ENCODE measurements at places on chromosomes 4 and X. TPM values are rescaled to one million over a fixed set of nuclear protein-coding genes. Genes with fewer than 3 reads are reported as not detected.

Gene RAB9B
- 5.7 TPM for total RNA-seq

Gene CHRDL1
- total RNA-seq, result 2.7 TPM

Gene GABRG1
- total RNA-seq, result not detected

Gene NEXMIF
- total RNA-seq, result 0.02 TPM

Gene SYNPO2
- total RNA-seq, result 1,203 TPM

Gene ARX
- total RNA-seq, result 5.1 TPM

Gene WDR17
- total RNA-seq, result 0.10 TPM

Gene TMSB15C
- 0.41 TPM for total RNA-seq

Gene SHOX
- 0.65 TPM for total RNA-seq

Gene NXF2B
- not detected for total RNA-seq

Gene NFXL1
- 5.8 TPM for total RNA-seq

Gene SLC38A5
- total RNA-seq, result 0.69 TPM

Gene GPR119
- total RNA-seq, result not detected

Gene TASL
- not detected for total RNA-seq

Gene TMEM164
- total RNA-seq, result 61.2 TPM

Gene MAGED1
- 16.1 TPM for total RNA-seq

Gene WDR44
- 12.9 TPM for total RNA-seq

Gene GPR143
- total RNA-seq, result not detected

Gene MAMLD1
- 2.0 TPM for total RNA-seq

Gene SLC6A14
- not detected for total RNA-seq

Gene CNKSR2
- 0.44 TPM for total RNA-seq

Gene MAGEA1
- not detected for total RNA-seq

Gene HTN1
- not detected for total RNA-seq

Gene CXCL3
- total RNA-seq, result not detected

Gene GPRASP1
- 1.0 TPM for total RNA-seq

Gene TMSB15A
- not detected for total RNA-seq

Gene CXorf65
- not detected for total RNA-seq

Gene LEF1
- total RNA-seq, result not detected

Gene EXOC1L
- total RNA-seq, result not detected

Gene IGFBP7
- total RNA-seq, result 127 TPM

Gene SPINK2
- 4.5 TPM for total RNA-seq

Gene S100P
- 1.2 TPM for total RNA-seq

Gene ABLIM2
- 177 TPM for total RNA-seq

Gene RRAGB
- total RNA-seq, result 5.9 TPM

Gene ATOH1
- total RNA-seq, result not detected

Gene LRAT
- total RNA-seq, result not detected

Gene PTPN13
- 2.0 TPM for total RNA-seq

Gene SMIM31
- total RNA-seq, result not detected

Gene SLC2A9
- total RNA-seq, result 0.89 TPM

Gene TLR10
- total RNA-seq, result not detected

Gene AWAT2
- not detected for total RNA-seq

Gene SGCB
- total RNA-seq, result 24.8 TPM

Gene SLC4A4
- total RNA-seq, result 0.83 TPM

Gene ETDA
- not detected for total RNA-seq

Gene ARAF
- total RNA-seq, result 44.8 TPM

Gene POU4F2
- total RNA-seq, result not detected

Gene PCYT1B
- 0.07 TPM for total RNA-seq
